Iris pigment epithelial cell (primary cell): ENCODE measurements at places on chromosomes 12 and 14.
A peak's percentile ranks its signal among the peaks of the same experiment; 100 is the strongest.

- DNase-seq = no peak
Measured at GRCh38 chr14:56135001-56135400, 16.8 kb downstream of the PELI2 start.

- DNase-seq = no peak
Measured at GRCh38 chr12:28991626-28992025, 157.5 kb upstream of the FAR2 start.

- peak; percentile 82 for DNase-seq
Measured at GRCh38 chr14:52110441-52111086, 41.7 kb upstream of the NID2 start.

GRCh38 chr14:27228053-27228452 is 630.2 kb upstream of the NOVA1 start:
- no peak for DNase-seq

GRCh38 chr14:74048281-74048680 is 29.1 kb downstream of the BBOF1 start:
- no peak for DNase-seq

GRCh38 chr12:106442575-106442974 is 85.0 kb downstream of the POLR3B start:
- DNase-seq = no peak

GRCh38 chr14:89826596-89826995 is 127.9 kb downstream of the EFCAB11 start:
- DNase-seq = peak; percentile 18

GRCh38 chr14:89164168-89165073 is 252.6 kb downstream of the FOXN3 start:
- no peak for DNase-seq
